ENCODE measurements at places on chromosomes 7 and 10.

- DNase-seq = no peak
Observed at GRCh38 chr10:78846760-78847159, 222.0 kb upstream of the ZMIZ1 start.

- DNase-seq = no peak
Observed at GRCh38 chr10:109247814-109248213, 675.5 kb downstream of the XPNPEP1 start.

DNA sequence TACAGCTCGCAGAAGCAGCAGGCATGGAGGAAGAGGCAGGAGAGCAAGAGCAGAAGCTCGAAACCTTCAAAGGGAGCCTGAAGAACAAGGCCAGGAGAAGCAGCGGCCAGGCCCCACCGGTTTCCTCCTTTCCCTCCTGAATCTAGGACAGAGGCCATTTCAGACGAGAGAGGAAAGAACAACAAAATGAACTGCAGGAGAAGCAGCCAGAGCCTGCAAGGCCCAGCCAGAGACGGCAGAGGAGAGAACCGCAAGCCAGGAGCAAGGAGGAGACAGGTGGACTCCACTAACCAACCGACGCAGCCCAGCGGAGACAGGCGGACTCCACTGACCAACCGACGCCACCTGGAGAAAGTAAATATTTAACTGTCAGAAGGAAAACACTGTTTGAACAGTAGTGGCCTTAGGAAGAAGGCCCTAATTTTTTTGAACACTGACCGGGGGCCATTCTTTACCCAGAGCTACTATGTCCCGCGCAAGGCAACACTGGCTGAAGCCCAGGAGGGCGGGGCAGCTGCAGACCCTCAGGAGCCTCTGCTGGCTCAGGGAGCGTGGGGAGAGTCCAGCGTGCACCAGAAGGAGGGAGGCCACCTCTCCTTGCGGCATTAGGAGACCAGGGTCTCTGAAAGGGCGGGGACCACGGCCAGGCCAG lies 559.2 kb downstream of the PTPRN2 start:
- DNase-seq = no peak

- no peak for DNase-seq
Observed at GRCh38 chr10:78217336-78217735, 183.7 kb downstream of the RPS24 start.

DNA sequence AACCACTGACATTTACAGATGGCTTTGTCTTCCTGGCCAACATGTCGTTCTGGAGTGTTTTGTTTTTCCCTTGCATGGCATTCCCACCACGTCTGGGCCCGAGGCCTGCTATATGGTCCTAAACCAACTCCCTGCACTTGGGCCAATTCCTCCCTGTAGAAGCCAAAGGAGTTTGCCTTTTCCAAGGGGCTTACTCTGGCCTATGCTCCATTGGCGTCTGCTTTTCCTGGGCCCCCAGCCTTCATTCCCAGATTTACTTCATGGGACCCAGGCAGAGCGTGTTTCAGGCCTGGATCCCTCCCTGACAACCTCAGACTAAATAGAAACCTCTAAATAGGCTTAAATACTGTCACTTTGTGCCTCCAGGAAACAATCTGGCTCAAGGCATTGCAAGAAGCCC lies 60.7 kb downstream of the MINDY4 start:
- no peak for DNase-seq

- DNase-seq = no peak
Observed at GRCh38 chr7:1137517-1138167, 22.4 kb downstream of the ZFAND2A start.

DNA sequence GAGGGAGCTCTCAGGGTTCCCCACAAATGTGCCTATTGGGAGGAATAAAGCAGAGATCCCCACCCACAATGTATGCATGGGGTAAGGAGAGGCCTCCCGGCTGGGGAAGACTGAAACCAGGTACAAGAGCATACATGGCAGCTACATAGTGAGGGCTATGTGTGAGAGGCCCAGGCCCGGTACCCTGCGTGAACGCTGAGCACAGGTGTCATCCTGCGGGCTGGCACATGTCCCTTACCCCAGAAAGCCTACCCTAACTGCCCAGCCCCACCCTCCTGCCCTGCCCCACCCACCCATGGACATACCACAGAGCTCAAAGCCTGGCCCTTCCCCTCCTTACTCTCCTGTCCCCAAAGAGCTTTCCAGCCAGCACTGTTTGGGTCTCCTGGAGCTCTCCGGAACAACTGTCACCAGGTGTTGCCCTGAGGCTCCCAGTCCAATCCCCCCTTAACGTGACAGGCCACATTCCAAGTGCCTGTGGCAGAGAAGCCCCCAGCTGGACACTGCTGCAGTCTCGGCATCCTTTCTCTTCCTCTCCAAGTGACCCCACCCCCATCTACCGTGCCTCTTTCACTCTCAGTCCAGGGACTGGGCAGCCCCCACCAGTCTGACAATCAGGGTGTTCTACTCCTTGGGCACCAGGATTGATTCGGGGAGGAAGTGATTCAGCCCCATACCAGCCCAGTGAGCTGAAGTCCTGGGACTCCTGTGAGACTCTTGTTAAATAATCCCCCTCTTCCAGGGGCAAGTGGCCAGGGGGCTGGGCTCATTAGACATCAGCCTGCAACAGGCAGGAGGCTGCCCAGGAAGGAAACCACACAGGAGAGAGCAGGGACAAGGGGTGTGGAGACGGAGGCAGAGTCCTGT lies 19.6 kb downstream of the GRID1 start:
- no peak for DNase-seq

- DNase-seq = no peak
Observed at GRCh38 chr7:89335490-89335889, 540.0 kb upstream of the TEX47 start.

DNA sequence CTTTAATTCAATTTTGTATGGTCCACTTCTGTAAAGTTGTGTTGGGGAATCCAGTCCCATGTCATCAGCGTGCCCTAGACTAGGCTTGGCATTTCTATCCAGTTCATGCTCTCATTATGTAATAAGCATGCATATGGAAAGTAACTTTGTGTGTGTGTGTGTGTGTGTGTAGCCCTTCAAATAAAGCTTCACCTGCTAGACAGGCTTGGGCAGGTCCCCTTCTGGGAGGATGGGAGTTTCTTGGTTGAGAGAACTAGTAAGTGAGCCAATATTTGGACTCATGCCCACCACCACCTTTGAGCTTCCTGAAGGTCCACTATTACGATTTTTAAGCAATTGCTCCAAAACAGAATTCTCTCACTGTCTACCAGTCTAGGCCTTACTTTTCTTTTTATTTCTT lies 6.9 kb downstream of the BZW2 start:
- no peak for DNase-seq

DNA sequence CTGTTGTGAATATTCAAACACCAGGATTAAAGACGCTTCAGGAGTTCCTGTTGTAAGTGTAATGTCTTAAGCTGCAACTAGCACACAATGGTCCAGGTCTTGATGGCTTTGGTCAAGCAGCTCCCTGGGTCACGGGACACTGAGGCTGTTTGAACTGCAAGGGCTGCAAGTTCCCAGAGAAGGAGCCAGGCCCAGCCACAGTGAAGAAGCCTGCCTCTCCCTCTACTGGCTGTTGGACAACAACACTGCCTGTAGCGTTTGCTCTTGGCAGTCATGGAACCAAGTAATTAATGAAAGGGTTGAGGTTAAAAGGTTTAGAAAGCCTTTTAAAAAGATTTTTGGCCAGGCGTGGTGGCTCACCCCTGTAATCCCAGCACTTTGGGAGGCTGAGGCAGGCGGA lies 31.9 kb upstream of the GUSB start:
- no peak for DNase-seq

DNA sequence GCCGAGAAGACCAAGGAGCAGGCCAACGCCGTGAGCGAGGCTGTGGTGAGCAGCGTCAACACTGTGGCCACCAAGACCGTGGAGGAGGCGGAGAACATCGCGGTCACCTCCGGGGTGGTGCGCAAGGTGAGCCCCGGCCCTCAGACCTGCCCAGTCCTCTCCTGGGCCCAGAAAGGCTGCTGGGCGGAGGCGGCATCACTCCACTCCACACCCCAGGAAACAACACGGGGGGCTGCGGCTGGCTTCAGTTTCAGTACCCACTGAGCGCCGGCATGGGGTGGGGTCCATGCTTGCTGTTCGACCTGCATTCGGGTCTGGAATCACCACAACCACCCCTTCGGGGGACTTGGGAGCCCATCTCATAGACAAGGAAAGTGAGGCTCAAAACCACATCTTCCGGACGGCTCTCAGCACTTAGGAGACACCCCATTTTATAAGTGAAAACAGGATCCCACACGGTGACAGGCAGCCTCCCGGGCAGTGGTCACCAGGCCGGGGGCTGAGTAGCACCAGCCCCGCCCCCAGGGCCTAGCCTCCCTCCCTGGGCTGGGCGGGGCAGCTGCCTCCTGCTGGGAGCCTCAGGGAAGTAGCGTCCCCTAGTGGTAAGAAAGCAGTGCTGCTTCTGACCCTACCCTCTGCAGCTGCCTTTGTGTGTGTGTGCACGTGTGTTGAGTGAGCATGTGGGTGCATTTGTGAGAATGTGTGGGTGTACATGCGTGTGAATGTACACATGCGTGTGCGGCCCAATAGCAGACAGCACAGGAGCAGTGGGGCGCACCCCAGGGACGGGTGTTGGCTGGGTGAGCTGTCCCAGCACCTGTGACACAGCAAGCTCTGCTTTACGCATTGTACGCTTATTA lies 1.8 kb downstream of the SNCG start:
- no peak for DNase-seq

DNA sequence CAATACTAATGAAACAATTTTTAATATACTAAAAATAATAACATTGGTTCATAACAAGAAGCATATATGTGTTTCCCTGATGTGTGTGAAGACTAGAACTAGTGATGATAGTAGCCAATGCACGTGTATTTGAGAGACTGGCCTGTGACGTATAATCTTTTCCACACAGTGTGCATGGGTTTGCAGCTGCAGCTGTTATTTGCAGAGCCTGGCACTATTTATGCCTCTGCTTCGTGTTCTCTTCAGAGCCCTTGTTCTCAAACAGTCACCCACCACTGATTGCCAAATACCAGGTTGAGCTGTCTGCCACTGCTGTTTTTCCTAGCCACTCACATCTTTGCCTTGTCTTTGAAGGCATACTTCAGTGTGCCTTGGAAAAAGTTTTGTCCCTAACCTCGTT lies 531.7 kb downstream of the ETV1 start:
- DNase-seq = no peak

GRCh38 chr10:103598654-103599115 lies 105.2 kb downstream of the NEURL1 start:
- no peak for DNase-seq

- DNase-seq = no peak
Observed at GRCh38 chr10:133400624-133401424, 6.9 kb downstream of the MTG1 start.

DNA sequence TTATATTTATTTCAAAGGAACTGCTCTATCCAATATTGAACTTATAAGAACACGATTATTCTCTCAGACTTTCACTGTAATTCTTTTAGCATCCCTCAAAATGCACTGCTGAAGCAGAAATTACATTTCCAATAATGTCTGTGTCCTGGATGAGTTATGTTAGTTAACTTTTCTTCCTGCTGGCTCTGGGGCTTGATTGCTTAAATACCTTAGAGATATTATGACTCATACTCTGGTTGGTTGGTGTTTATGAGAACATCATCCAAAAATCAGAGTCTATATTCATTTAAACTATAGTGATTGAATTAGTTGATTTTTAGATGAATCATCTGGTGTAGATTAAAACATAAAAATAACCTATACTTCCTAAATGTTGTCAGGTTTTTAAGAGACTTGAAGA lies 246.3 kb upstream of the VWC2 start:
- no peak for DNase-seq

- no peak for DNase-seq
Observed at GRCh38 chr10:119349341-119349740, 142.0 kb downstream of the GRK5 start.

DNA sequence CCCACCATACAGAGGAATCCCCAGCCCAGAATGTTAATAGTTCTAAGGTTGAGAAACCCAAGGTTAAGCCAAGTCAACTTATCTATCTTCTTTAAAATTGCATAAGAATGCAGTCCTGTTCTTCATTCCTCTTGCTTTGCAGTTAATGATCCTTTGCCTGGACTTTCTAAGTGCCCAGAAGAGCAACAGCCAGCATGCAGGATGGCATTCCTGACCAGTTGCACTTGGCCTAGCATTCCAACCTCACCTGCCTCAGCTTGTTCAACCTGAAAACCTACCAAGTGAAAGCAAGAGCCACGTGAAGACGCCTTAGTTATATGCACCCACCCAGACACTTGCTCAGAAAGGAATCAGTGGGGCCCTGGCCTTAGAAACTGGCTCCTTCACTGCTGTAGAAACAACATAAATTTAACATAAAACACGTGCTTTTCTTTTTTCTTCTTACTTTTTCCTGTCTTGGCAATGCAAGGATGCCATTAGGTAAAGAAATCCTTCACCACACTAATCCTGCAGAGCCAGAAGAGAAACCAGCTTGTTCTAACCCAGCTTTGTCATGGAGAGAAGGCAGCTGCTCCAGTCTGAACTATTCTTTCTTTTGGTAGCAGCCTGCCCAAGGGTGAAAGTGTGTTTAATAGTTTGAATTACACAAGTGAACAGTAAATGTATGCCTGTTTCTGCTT lies 25.0 kb downstream of the EGFR start:
- no peak for DNase-seq

- DNase-seq = no peak
Observed at GRCh38 chr10:56095506-56096225, 265.4 kb downstream of the ZWINT start.

GRCh38 chr10:120414946-120415345 lies 42.1 kb upstream of the PLPP4 start:
- no peak for DNase-seq

DNA sequence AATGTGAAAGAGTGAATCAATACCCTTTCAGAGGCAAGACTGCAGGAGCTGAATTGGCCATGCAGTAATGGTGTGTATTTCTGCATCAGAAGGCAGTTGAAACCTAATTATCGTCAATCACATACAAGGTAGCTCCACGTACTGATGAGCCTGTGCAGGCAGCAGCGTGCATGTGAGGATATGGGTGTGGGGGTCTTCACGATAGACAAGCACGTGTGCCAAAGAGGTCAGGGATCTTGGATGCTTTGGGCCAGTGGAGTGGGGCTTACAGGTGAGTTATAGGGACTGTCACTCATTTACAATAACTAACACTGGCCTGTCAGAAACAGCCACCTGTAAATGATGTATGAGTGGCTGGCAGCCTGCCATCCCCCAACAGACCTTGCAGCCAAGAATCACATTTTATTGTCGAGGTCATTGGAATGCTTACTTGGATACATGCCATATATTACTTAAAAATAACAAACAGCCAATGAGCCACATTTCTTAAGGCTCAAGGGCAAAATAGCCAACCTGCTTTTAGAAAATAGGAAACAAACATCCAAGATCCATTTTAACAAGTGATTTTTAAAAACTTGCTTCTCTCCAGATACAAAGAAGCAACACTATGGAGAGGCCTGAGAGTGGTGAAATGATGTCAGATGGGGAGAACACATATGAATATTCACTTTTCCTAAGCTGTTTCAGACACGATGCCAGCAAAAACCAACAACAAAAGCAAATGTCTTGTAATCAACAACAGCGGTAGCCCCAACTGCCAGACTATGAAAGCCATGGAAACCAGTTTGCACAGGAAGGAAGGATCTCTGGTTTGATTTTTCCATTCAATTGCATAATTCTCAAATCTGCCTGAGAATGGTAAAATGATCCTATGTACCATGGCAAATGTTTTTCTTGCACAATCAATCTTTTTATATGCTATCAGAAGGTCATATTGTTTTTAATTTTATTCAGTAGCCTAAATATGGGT lies 210.7 kb downstream of the SKAP2 start:
- DNase-seq = no peak

- no peak for DNase-seq
Observed at GRCh38 chr7:68334216-68334615, 1264.1 kb upstream of the AUTS2 start.
